Coronary artery (tissue), 2 donors: ENCODE measurements at places on chromosomes 2 and 18.
A peak's percentile ranks its signal among the peaks of the same experiment; 100 is the strongest.

DNA sequence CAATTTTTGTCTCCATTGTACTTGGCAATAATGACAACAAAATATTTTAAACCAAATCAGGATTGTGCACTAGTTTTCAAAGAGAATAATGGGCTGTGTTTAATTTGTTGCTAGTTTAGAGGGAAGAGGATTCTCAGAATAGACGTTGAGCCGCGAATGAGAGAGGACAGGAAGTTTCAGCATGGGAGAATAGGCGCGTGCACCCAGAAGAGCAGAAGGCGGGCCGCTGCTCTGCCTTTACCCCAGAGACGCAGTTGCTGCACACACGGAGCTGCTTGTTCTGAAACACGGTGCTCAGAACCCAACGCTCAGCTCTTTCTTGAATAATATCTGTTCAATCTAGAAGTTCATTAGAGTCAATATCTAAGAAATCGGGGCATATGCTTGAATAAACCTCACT is 223.4 kb downstream of the MYT1L start:
- no peak for DNase-seq

GRCh38 chr18:24022161-24022560 is 7.6 kb downstream of the TTC39C start:
- no peak for DNase-seq

GRCh38 chr2:231676243-231676642 is 32.1 kb upstream of the PTMA start:
- no peak for DNase-seq

DNA sequence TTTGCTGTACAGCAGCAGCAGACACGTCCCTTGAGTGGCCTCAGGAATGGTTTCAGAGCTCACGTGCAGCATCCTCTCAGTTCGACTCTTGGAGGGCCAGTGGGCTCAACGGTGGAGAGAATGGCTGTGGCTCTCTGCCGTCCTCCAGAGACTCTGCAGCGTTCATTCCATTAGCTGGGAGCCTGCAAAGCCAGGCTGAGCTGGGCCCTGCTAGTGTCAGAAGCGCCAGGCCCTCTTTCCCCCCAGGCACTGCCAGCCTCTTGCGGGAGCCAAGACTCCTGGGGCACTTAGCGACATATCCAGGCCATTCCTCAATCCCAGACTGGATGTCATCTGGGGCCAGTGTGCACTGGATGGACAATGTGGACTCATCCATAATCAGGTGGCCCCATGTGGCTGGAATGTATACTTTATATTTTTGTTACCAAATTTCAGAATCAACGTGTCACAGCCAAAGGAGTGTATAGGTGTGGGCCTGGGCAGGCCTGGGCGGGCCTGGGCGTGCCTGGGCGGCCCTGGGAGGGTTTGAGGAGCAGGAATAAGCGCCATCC is 125.1 kb upstream of the EPAS1 start:
- DNase-seq, result peak; percentile 69

DNA sequence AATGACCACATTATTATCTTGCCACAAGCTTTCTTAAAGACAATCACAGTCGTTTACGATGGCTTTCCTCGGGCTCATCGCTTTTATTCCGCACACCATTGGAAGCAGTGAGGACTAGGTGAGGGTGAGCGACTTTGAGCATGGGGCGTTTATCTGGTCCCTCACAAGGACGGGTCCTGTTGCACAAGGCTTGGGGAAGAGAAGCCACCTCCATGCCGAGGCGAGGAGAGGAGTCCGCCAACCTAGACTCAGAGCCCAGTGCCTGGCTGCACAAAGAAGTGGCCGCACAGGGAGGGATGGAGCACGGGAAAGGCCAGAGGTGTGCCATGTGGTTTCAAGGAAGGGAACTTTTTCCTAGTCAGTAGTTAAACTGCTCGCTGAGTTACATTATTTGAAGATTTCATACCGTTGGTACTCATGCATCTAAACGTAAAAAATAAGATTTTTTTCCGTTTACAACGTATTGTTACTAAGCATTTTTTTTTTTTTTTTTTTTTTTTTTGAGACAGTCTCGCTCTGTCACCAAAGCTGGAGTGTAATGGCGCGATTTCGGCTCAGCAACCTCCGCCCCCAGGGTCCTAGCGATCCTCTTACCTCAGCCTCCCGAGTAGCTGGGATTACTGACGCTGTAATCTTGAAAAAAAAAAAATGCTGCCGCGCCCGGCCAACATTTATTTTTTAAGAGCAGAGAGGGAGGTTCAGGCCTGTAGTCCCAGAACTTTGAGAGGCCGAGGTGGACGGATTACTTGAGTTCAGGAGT is 849 bp upstream of the CYP27C1 start:
- no peak for DNase-seq

GRCh38 chr2:36387258-36387916 is 31.8 kb downstream of the CRIM1 start:
- no peak for DNase-seq
